Activated CD4-positive, alpha-beta memory T cell treated with anti-CD3 and anti-CD28 coated beads for 36 hours (primary cell): ENCODE measurements at places on chromosomes 13 and 19. TPM values are rescaled to one million over a fixed set of nuclear protein-coding genes. Genes with fewer than 3 reads are reported as not detected.
A peak's percentile ranks its signal among the peaks of the same experiment; 100 is the strongest.

TRPC4 gene
- total RNA-seq, result not detected

DNA sequence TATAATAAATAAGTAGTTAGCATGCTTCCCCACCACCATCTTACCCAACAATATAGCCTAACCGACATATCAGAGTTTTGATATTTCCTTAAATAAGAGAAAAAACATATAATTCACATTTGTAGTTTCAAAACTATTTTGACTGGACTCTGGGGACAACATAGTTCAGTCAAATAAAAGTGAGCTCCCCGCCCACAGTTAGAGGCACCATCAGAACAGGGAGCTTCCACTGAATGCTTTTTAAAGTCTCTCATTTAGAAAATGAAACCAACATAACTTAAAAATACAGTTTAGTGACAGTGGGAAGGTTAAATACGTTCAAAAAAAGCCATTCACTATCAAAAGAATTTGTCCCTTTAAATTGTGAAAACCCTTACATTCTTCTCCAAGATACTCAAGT, 92.8 kb downstream of the EPSTI1 start:
- H3K4me1 ChIP-seq, result peaks cover 5% of the 10 kb centered on the region
- H3K27me3 ChIP-seq, result no peaks in the 10 kb centered on the region
- no peak overlapping the region for H3K27ac ChIP-seq
- peaks cover 19% of the 10 kb centered on the region for H3K36me3 ChIP-seq
- DNase-seq, result peak; percentile 18

- H3K4me3 ChIP-seq, result no peak overlapping the region
- peaks cover 57% of the 10 kb centered on the region for H3K36me3 ChIP-seq
- DNase-seq, result no peak
- H3K27me3 ChIP-seq, result no peaks in the 10 kb centered on the region
These were observed 16.6 kb downstream of the DDX39A start for GRCh38 chr19:14402332-14403144.

GRCh38 chr13:30676672-30677071, 58.7 kb upstream of the ALOX5AP start:
- peaks cover 3% of the 10 kb centered on the region for H3K36me3 ChIP-seq
- no peak for DNase-seq
- peaks cover 2% of the 10 kb centered on the region for H3K27me3 ChIP-seq
- no peak overlapping the region for H3K4me3 ChIP-seq
